Glutamatergic neuron (in vitro differentiated cells): ENCODE measurements at places on chromosomes 2 and 18. TPM values are rescaled to one million over a fixed set of nuclear protein-coding genes. Genes with fewer than 3 reads are reported as not detected.
A peak's percentile ranks its signal among the peaks of the same experiment; 100 is the strongest.

GRCh38 chr2:51243892-51244535 lies 212.1 kb upstream of the NRXN1 start:
- no peak overlapping the region for H3K27ac ChIP-seq
- H3K36me3 ChIP-seq: no peaks in the 10 kb centered on the region
- no peak for DNase-seq
- H3K4me1 ChIP-seq: peaks cover 2% of the 10 kb centered on the region
- no peak overlapping the region for H3K4me3 ChIP-seq

DNA sequence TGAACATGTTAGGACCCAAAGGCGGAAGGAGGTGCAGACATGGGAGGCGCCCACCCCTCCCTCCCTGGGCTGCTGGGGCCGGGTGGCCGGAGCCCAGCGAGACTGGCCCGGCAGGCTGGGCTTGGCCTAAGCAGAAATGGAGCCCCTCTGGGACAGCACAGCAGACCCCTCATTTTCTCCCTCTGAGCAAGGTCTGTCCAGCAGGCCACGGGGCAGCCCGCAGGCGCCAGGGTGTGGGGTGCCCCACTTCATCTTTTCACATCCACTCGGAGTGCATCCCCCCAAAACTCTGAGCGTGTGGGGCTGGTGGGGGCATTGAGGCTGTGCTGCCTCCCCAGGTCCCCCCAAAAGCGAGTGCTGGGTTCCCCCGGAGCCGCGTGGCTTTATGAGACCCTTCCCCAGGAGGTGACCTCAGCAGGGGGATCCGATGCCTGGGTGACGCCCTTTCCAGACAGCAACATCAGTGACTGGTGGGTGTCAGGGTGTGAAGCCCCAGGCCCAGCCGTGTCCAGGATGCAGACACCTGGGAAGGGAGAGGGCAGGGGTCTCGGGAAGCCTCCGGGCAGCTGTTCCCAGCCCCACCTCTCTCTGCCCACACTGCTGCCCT lies 36.7 kb upstream of the GPC1 start:
- H3K27me3 ChIP-seq: peaks cover 4% of the 10 kb centered on the region
- H3K36me3 ChIP-seq: no peaks in the 10 kb centered on the region
- no peak for DNase-seq
- no peak overlapping the region for H3K4me3 ChIP-seq
- H3K4me1 ChIP-seq: peaks cover 1% of the 10 kb centered on the region

DNA sequence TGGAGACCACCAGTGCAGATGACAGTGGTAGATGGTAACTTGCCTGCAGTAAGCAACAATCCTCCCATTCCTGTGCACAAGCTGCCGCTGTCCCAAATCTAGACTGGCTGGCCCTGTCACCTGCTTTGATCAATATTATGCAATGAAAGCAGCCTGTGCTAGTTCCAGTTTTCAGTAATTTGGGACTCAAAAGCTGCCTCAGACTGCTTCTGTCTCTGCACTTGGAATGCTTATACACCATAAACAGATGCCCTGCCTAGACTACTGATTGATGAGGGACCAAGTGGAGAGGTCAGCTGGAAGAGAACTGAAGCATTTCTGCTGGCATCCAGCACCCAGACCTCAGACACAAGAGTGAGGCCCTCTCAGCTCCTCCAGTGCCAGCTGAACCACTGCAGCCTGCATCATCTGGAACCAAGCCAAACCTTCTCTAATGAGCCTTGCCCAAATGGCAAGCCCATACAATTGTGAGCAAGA lies 24.9 kb downstream of the CCBE1 start:
- H3K4me3 ChIP-seq: no peak overlapping the region
- no peaks in the 10 kb centered on the region for H3K4me1 ChIP-seq
- no peaks in the 10 kb centered on the region for H3K36me3 ChIP-seq
- DNase-seq: no peak
- H3K27me3 ChIP-seq: no peaks in the 10 kb centered on the region

DNA sequence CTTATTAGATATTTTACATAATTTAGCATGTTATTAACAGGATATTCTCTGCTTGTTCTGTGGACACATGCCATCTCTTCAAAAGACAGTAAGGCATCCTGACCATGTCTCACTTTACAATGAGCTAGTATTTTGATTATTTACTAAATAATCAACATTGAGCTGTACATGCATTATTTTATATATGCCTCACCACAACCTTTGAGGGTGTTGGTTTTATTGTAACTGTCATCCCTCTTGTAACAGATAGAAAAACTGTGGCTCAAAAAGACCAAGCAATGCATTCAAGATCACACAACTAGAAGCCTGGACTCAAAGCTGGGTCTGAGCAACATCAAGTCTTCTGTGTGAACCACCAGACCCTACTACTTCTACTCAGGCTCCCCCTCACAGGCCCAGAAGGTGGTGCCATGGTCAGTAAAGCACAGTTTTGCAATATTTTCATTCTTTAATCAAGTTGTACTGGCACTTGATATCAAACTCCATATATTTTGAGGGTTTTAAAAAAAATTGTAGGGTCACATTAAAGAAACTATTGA lies 105.1 kb upstream of the ARL5A start:
- no peak overlapping the region for H3K27ac ChIP-seq
- H3K27me3 ChIP-seq: no peaks in the 10 kb centered on the region
- no peak overlapping the region for H3K4me3 ChIP-seq
- DNase-seq: no peak
- H3K4me1 ChIP-seq: peaks cover 2% of the 10 kb centered on the region

GRCh38 chr2:157911750-157912149 lies 35.6 kb upstream of the ACVR1 start:
- peaks cover 5% of the 10 kb centered on the region for H3K27me3 ChIP-seq
- no peak for DNase-seq
- no peaks in the 10 kb centered on the region for H3K4me1 ChIP-seq

- H3K27ac ChIP-seq: no peak overlapping the region
- no peaks in the 10 kb centered on the region for H3K27me3 ChIP-seq
- no peaks in the 10 kb centered on the region for H3K36me3 ChIP-seq
- DNase-seq: no peak
- H3K4me1 ChIP-seq: no peaks in the 10 kb centered on the region
- H3K4me3 ChIP-seq: no peak overlapping the region
These were observed 547.2 kb upstream of the TMEFF2 start for GRCh38 chr2:192741889-192742288.

GRCh38 chr2:19140463-19141208 lies 217.8 kb downstream of the OSR1 start:
- no peaks in the 10 kb centered on the region for H3K36me3 ChIP-seq
- peaks cover 1% of the 10 kb centered on the region for H3K27me3 ChIP-seq
- H3K4me1 ChIP-seq: no peaks in the 10 kb centered on the region

GRCh38 chr2:111694700-111695101 lies 189.3 kb downstream of the ANAPC1 start:
- H3K27me3 ChIP-seq: no peaks in the 10 kb centered on the region
- no peak for DNase-seq
- H3K36me3 ChIP-seq: peaks cover 10% of the 10 kb centered on the region
- no peak overlapping the region for H3K27ac ChIP-seq

DNA sequence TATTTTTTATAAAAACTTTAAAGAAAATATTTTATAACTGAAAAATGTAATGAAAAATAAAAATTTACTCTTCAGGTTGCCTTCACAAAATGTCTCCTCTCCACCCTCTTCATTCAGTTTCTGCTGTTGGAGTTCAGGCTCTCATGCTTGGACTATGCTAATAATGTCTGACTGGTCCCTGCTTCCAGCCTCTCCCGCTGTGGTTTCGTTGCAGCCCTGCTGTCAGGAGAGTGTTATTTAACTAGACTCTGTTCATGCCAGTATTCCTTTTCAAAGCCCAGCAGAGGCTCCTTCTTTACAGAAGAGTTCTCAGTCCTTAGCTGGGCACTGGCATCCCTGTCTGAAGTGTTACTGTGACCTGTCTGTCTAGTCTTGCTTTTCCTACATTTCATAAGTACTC lies 40.4 kb downstream of the CLIP4 start:
- peaks cover 23% of the 10 kb centered on the region for H3K4me1 ChIP-seq
- H3K27ac ChIP-seq: peak overlapping the region; percentile 93
- peak overlapping the region; percentile 72 for H3K4me3 ChIP-seq
- H3K27me3 ChIP-seq: peaks cover 2% of the 10 kb centered on the region
- H3K36me3 ChIP-seq: no peaks in the 10 kb centered on the region

DNA sequence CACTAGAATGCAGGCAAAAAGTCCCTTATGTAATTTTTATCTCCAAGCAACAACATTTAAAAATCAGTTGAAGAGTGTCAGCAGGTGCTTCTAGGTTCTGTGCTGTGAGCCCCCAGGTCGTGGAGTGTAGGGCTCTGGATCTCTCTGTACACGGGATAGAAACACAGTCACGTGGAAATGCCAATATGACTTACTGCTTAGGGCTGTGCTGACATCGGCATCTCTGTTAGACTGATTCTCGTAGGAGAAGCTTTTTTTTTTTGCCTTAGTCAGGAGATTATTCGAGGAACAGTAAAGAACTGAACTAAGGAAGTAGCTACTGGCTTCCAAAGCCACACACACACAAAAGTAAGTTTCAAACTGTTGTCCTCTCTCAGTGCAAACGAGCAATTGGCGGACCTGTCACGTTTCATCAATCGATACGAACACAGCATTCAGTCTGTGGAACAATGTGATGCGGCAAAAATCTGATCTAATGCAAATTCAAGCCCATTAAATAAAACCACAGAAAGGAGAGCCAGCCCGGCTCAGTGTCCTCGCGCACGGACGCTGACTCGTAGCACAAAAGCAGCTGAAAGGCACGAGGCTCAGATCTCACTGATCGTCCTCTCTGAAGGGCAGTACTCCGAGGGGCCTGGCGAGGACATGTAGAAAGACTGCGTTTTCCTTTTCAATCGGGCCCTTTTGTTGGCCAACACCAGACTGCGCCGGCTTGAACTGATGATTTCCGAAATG lies 41.5 kb downstream of the PRELID3A start:
- peaks cover 4% of the 10 kb centered on the region for H3K4me1 ChIP-seq
- peaks cover 2% of the 10 kb centered on the region for H3K27me3 ChIP-seq
- H3K4me3 ChIP-seq: no peak overlapping the region
- H3K27ac ChIP-seq: no peak overlapping the region

DNA sequence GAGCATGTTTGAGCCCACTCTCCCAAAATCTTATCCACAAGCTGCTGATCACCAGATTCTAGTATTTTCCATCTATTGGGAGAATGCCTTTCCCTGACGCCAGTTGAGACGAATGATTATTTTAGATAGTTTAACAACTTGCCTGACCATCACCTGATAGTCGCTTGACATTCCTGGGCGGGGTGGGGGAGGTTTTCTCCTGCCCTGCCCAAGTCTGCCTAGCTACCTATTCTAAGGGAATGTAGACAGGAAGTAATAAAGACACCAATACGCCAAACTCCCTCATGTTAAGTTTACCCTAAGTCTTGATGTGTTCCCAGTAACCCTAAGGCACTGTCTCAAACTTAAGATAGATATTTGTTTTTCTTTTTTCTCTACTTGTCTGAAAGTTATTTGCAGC lies 4.6 kb upstream of the ACAA2 start:
- no peak overlapping the region for H3K27ac ChIP-seq
- H3K36me3 ChIP-seq: no peaks in the 10 kb centered on the region
- H3K4me1 ChIP-seq: peaks cover 4% of the 10 kb centered on the region
- H3K27me3 ChIP-seq: peaks cover 10% of the 10 kb centered on the region
- no peak for DNase-seq
- no peak overlapping the region for H3K4me3 ChIP-seq

DNA sequence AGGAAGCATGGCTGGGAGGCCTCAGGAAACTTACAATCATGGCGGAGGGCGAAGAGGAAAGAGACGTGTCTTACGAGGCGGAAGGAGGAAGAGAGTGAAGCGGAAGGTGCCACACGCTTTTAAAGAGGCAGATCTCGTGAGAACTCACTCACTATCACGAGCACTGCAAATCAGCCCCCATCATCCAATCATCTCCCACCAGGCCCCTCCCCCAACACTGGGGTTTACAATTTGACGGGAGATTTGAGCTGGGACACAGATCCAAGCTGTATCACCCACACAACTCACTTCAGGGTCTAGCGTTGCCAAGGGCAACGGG lies 5.1 kb upstream of the BOK start:
- no peak overlapping the region for H3K27ac ChIP-seq
- no peaks in the 10 kb centered on the region for H3K4me1 ChIP-seq
- DNase-seq: no peak

DNA sequence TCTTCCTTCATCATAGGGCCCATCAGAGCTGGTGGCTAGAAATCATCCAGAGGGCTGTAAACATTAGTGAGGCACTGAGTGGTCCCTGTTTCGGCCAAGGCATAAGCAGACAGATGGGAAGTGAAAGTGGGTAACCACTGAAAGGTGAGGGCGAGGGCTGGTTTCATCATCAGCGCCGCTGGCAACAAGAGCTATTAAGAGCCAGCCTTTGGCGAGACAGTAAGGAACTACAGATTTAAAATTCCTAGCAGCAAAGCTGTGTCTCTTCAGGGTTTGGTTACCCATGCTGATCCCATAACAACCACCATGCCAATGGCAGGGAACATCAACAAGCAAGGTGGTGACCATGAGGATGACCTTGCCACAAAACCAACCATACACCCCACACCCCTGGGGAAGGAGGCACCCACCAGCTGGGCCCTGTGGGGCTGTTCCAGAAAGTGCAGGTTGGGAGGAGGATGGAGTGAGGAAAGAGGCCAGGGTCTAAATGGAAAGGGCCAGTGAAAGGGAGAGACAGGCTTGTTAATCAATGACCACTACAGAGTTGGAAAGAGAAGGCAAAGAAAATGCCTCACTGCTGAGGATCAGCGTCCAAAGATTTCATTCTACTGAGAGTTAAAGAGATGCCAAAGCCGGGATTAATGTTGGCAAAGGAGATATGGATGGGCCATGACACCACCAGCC lies 9.0 kb upstream of the SLC20A1 start:
- no peaks in the 10 kb centered on the region for H3K36me3 ChIP-seq
- no peaks in the 10 kb centered on the region for H3K4me1 ChIP-seq
- H3K27ac ChIP-seq: no peak overlapping the region
- DNase-seq: no peak
- no peak overlapping the region for H3K4me3 ChIP-seq
- H3K27me3 ChIP-seq: peaks cover under 1% of the 10 kb centered on the region

- no peak for DNase-seq
- H3K27ac ChIP-seq: no peak overlapping the region
- H3K4me3 ChIP-seq: no peak overlapping the region
- peaks cover 6% of the 10 kb centered on the region for H3K27me3 ChIP-seq
These were observed 43.4 kb downstream of the DPP4 start for GRCh38 chr2:162030363-162031190.

DNA sequence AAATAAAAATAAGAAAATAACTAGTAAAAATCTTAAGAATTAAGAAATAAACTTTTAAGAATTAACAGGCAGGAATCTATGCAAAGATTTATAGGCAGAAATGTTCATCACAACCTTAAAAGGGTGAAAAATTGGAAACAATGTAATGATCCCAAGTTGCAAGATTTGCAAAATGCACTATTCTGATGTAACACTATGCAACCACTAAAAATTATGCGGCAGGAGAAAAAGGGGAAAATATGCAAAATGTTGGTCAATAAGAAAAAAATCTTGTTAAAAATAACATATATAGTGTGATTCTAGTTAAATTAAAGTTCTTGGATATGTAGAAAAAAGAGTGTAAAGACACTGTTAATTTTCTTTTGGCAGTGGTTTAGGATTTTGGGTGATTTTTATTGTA lies 132.8 kb downstream of the UPP2 start:
- no peak overlapping the region for H3K27ac ChIP-seq
- H3K27me3 ChIP-seq: no peaks in the 10 kb centered on the region
- H3K4me3 ChIP-seq: no peak overlapping the region
- H3K4me1 ChIP-seq: no peaks in the 10 kb centered on the region
- no peaks in the 10 kb centered on the region for H3K36me3 ChIP-seq

CD8A gene
- 0.59 TPM for total RNA-seq

MYO5B gene
- total RNA-seq: 2.7 TPM

TMEM198 gene
- 40.9 TPM for total RNA-seq

HOXD9 gene
- total RNA-seq: 0.44 TPM

C2orf80 gene
- not detected for total RNA-seq
